ENCODE measurements at places on chromosomes 12 and 14.

DNA sequence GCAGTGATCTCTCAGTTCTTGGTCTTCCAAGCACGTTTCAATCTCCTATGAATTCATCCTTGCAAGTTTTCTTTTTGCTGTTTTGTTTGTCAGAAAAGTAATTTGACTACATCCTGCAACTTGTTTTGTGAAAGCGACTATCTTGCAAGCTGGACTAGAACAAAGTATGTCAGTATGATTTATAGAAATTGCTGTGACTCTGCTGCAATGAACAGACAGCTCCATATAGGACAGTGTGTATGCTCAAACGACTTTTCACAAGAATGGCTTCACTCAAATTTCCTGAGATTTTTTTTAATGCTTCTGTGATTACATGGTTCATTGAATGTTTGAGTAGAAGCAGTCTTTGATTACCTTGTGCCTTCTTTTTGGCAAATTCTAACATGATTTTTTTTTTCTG lies 123.5 kb upstream of the TRHDE start:
- no peak for DNase-seq

DNA sequence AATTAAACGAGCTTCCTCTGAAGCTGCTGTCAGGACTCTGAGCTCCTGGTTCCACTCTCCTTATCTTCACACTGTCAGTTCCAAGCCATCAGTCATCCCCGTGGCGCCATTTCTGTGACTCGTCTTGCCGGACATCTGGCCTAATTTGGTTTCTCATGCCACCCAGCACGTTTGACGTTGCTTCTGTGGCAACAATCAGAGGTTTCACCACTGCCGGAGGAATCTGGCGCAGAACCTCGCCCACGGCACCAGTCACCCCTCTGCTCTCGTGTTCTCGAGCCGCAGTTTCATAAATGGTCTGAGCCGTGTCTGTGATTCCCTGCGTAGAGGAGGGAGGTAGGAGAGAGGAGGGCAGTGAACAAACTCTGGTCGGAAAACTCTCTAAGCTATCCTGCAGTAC lies 29.7 kb downstream of the BDKRB1 start:
- no peak for DNase-seq

DNA sequence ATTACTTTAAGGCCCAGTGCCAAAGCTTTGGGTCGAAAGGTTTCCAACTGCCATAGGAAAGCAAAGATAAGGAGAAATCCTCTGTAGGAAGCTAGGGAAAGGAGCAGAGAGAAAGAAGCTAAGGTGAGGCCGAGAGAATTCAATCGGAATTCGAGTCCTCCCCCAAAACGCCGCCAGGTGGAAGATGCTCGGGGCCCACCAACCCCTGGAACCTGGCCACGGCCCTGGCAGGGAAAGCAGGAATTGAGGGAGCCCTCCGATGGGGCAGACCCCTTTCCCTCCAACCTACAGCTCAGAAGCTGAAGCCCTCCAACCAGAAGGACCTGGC lies 498 bp downstream of the GMFB start:
- DNase-seq: no peak

DNA sequence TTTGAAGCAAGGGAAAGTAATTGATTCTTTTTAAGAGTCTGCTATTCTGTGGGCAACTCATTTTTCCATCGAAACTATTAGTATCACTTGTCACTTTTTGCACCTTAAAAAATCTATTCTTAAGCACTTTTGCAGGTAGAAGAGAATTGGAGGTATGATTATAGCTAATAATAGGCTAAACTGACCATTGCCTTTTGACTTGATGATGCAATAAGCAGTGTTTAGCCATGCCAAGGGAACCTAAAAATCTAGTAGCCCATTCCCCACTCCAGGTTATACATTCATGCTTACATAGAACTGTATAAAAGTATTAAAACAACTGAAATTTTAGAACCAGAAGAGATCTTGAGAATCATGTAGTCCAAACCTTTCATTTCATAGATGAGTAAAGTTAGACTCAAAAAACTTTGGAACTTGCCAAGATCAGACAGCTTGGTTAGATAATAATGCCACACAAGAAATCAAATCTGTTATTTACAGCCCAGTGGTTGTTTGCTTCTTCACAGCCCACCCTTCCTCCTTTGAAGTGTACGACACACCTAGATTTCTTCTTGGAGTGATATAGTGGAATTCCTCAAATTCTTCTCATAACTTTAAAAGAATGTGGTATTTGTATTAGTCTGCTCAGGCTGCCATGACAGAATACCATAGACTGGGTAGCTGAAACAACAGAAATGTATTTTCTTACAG lies 21.7 kb upstream of the GARIN2 start:
- DNase-seq: no peak

- no peak for DNase-seq
Observed at GRCh38 chr14:57657487-57657886, 163.8 kb upstream of the CCDC198 start.

DNA sequence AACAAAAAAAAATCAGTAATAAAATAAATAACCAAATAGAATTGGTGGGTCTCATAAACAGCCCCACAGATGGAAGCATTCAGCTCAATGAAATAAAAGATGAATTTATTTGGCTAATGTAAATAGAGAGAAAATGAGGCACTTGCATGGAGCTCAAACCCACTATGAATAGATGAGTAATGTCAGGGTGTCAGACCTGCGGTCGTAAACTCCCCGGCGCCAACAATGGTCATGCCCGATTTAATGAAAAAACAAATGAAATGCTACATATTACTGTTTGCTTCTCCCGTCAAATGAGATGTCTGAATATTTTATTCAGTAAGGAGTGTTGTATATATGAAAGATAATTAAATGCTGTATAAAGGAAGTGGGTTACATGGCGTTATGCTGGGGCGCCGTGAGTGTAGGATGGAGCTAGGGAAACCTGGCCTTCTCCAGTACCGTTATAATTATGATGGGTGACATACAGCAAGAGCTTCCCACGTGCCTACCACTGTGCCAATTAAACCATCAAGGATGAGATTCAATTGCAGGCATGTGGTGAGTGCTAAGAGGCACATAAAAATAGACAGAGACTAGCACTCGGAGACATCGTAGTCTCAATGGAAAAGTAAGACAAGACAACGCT lies 648.1 kb downstream of the BCL11B start:
- DNase-seq: no peak

GRCh38 chr12:3529281-3529680 lies 38.3 kb downstream of the PRMT8 start:
- DNase-seq: no peak

DNA sequence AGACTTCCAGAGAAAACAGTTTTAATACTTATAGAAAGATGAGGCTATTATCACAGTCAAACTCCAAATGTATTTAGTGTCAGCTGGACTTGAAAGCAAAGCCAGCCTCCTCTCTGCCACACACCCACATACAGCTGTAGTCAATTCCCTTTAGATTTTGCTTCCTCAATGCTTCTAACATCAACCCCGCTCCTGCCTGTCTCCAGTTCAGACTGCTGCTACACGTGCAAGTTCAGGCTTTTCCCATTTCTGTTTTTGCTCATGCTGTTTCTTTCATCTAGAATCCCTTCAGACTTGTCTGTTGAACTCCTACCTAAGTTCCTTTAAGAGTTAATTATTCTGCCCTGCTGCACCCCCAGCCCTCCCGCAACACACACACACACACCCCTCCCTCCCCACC lies 380.0 kb downstream of the KCNH5 start:
- DNase-seq: no peak

DNA sequence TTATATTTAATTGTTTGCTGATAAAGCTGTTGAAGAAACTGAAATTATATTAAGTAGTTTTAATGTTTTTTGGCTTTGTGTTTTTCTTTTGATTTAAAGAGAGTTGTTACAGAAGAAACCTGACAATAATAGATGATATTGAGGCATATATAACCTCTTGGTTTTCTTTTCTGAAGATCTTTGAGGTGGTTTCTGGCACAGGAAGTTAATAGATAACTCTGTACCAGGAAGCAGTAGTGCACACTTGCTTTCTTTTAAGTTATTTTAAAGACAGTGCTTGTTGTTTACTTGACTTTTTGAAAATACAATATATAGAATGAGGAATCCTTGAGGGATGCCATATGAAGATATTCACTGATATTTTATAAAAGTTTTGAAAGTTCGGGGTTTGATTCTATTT lies 209.0 kb upstream of the FBXO33 start:
- DNase-seq: no peak

Measured in CD4-positive, alpha-beta T cell treated with Interleukin-6 at 100 ng/mL for 8 hours (primary cell).